ENCODE measurements at places on chromosomes 5 and 9.

GRCh38 chr5:160674901-160675300, 177.1 kb downstream of the ATP10B start:
- H3K27ac ChIP-seq: no peak overlapping the region
- H3K4me1 ChIP-seq: no peaks in the 10 kb centered on the region
- DNase-seq: no peak
- H3K27me3 ChIP-seq: peaks cover 4% of the 10 kb centered on the region

GRCh38 chr9:128192601-128193371, 1.4 kb upstream of the CIZ1 start:
- no peaks in the 10 kb centered on the region for H3K36me3 ChIP-seq
- peak overlapping the region; percentile 32 for H3K27ac ChIP-seq
- H3K4me1 ChIP-seq: peaks cover 30% of the 10 kb centered on the region
- peaks cover 8% of the 10 kb centered on the region for H3K27me3 ChIP-seq
- H3K4me3 ChIP-seq: peak overlapping the region; percentile 33
- DNase-seq: peak; percentile 39

GRCh38 chr5:139897982-139898381, 102.4 kb downstream of the PSD2 start:
- H3K36me3 ChIP-seq: no peaks in the 10 kb centered on the region
- DNase-seq: no peak
- H3K4me3 ChIP-seq: no peak overlapping the region
- H3K27me3 ChIP-seq: peaks cover 14% of the 10 kb centered on the region

DNA sequence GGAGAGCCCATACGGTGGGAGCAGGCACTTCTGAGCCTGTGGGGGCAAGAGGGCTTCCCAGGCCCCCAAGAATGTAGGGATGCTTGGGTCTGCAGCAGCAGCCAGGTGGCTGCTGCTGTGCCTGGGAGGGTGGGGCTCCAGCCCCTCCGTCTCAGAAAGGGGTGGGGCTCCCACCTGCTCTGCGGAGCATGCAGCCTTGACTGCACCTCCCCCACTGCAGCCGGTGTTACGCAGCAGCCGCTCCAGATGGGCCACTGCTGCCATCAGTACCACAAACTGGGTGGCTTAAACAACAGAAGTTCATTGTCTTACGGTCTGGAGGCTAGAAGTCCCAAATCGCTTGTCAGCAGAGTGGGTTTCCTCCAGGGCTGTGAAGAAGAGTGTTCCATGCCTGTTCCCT, 365.5 kb downstream of the TMEM38B start:
- no peak overlapping the region for H3K4me3 ChIP-seq
- no peak for DNase-seq
- H3K27ac ChIP-seq: no peak overlapping the region
- H3K4me1 ChIP-seq: no peaks in the 10 kb centered on the region
- no peaks in the 10 kb centered on the region for H3K27me3 ChIP-seq

DNA sequence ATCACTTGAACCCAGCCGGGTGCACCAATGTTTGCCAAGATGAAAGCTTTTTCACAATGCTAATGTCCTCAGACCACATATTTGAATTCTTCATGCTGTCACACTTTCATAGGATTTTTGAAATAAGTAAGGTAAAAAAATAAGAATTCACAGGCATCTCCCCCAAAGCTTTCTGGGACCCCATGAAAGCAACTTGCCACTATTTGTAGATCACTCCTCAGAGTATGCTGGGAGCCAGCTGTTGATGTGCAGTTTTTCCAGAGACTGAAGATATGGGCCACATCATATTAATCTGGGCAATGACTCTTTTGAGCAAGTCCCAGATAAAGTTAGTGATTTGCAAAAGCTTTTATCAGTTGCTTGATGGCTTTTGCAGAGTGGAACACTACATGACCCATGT, 507.9 kb downstream of the RASEF start:
- H3K27me3 ChIP-seq: no peaks in the 10 kb centered on the region
- no peaks in the 10 kb centered on the region for H3K36me3 ChIP-seq
- H3K4me3 ChIP-seq: no peak overlapping the region
- H3K4me1 ChIP-seq: no peaks in the 10 kb centered on the region

DNA sequence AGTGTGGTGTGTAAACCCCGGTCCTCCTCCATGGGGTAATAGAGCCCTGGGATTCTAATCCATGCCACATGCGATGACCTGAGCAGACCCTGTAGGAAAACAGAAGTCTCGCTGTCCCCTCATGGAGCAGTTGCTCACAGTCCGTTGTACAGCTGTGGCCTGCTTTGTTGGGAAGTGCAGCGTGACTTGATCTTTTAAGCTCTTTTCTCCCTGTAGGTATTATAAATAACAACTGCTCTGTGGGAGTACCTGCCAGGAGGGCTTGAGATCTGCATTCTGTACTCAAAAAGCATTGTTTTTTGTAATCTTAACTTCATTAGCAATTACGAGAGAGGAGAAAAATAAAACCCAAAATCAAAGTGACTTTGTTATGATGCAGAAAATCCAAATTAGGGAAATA, 17.3 kb downstream of the MEGF10 start:
- no peaks in the 10 kb centered on the region for H3K27me3 ChIP-seq
- no peak overlapping the region for H3K27ac ChIP-seq
- no peak overlapping the region for H3K4me3 ChIP-seq
- H3K4me1 ChIP-seq: no peaks in the 10 kb centered on the region

- peaks cover 37% of the 10 kb centered on the region for H3K27me3 ChIP-seq
- peak within 1 kb of the TSS; percentile 87 for H3K4me3 ChIP-seq
- H3K36me3 ChIP-seq: peaks cover 4% of the 10 kb centered on the region
- peaks cover 23% of the 10 kb centered on the region for H3K4me1 ChIP-seq
These were observed at the start of gene NFIB for GRCh38 chr9:14313951-14314423. Gene NFIB, minus strand, starts transcription at chr9:14314141. Its CDS starts 630 bp downstream, at chr9:14313511.

GRCh38 chr5:90528601-90529193, 687 bp downstream of the LYSMD3 start:
- DNase-seq: peak; percentile 59
- H3K27me3 ChIP-seq: peaks cover 14% of the 10 kb centered on the region
- H3K4me1 ChIP-seq: peaks cover 33% of the 10 kb centered on the region
- peak overlapping the region; percentile 97 for H3K27ac ChIP-seq

- no peak overlapping the region for H3K4me3 ChIP-seq
- no peak for DNase-seq
- H3K4me1 ChIP-seq: peaks cover 5% of the 10 kb centered on the region
These were observed 411.6 kb downstream of the BNC2 start for GRCh38 chr9:16458696-16459420.

DNA sequence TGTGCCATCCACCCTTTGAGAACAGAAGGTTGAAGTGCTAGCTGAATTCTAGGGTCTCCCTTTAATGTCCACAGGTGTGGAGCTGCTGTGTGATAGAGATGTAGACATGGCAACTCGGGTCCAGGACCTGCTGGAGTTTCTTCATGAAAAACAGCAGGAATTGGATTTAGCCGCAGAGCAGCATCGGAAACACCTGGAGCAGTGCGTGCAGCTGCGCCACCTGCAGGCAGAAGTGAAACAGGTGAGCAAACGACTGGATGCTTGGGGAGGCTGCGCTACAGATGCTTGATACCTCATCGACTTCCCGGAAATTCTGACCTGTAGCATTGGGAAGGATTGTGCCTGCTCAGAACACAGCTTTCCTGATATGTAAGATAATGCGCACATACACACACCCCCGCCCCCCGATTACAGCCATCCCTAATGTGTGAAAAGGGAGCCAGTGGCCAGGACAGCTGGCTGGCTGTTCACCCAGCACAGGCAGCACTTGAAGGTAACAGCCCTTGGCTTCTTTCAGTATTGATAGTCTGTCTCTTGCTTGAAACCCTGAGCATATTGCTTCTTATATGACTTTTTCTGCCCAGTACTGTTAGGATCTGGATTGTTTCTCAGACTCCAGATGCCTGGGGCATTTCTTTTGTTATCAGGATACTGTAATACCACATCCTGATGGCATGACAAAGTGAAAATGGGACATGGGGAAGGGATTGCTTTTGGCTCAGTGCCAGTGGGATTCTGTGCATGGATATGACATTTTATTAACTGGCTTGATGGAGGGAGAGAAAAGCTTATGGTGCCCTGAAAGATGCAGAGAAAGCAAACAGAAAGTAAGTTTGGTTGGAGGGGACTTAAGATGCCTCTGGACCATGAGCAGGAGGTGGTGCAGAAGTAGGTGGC, 216.8 kb upstream of the OTULINL start:
- no peak for DNase-seq
- H3K4me3 ChIP-seq: no peak overlapping the region
- peaks cover 68% of the 10 kb centered on the region for H3K4me1 ChIP-seq
- H3K27me3 ChIP-seq: peaks cover 4% of the 10 kb centered on the region

- H3K36me3 ChIP-seq: no peaks in the 10 kb centered on the region
- DNase-seq: no peak
- no peak overlapping the region for H3K4me3 ChIP-seq
- H3K4me1 ChIP-seq: no peaks in the 10 kb centered on the region
These were observed 211.6 kb downstream of the MAST4 start for GRCh38 chr5:66807743-66808142.

DNA sequence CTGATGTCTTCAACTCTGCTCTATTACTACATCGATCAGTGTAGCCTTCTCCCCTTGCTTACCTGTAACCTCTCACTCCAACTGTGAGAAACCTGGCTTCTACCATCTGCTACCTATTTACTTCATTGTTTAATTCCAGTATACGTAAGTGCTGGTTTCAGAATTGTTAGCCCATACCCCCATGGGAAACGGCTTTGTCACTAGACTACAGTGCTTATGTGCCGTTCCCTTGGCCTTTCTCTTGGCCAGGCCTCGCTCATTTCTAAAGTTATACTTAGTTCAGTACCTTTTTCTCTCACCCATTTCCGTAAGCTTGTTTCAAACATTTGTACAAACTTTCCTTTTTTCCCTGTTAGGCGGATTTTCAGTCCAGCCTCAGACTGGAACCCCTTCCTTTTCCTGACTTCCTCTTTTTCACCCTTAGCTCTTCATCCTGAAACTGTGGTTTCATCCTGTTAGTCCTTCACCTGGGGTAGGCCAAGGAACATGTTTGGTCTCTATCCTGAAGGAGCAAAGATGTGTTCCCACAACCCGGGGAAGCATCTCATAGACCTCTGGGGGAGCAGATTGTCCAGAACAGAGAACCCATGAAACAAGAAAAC, 21.7 kb downstream of the ALG2 start:
- no peak overlapping the region for H3K27ac ChIP-seq
- DNase-seq: no peak
- no peak overlapping the region for H3K4me3 ChIP-seq

GRCh38 chr5:38555354-38556087, 925 bp downstream of the LIFR start:
- DNase-seq: no peak
- no peak overlapping the region for H3K27ac ChIP-seq
- H3K4me1 ChIP-seq: peaks cover 19% of the 10 kb centered on the region
- H3K27me3 ChIP-seq: peaks cover 33% of the 10 kb centered on the region
- H3K4me3 ChIP-seq: peak overlapping the region; percentile 90
- H3K36me3 ChIP-seq: no peaks in the 10 kb centered on the region

DNA sequence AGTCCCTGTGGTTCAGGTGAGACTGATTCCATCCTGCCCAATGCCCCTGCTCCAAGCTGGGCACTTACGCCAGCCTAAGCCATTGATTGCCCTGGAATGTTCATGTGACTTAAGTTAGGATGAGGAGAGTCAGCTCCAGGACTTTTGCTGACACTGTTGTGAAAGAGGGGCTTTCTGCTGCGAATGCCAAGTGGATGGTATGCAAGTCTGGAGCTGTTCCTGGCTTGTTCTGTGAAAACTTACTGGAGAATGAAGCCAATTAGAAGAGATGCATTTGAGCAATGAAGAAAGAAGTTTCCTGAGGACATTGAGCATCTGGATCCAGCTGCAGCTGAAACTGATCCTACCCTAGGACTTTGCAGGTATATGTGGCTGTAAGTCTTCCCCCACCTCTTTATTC, 61.2 kb upstream of the ZFR start:
- no peak for DNase-seq
- H3K4me1 ChIP-seq: no peaks in the 10 kb centered on the region

DNA sequence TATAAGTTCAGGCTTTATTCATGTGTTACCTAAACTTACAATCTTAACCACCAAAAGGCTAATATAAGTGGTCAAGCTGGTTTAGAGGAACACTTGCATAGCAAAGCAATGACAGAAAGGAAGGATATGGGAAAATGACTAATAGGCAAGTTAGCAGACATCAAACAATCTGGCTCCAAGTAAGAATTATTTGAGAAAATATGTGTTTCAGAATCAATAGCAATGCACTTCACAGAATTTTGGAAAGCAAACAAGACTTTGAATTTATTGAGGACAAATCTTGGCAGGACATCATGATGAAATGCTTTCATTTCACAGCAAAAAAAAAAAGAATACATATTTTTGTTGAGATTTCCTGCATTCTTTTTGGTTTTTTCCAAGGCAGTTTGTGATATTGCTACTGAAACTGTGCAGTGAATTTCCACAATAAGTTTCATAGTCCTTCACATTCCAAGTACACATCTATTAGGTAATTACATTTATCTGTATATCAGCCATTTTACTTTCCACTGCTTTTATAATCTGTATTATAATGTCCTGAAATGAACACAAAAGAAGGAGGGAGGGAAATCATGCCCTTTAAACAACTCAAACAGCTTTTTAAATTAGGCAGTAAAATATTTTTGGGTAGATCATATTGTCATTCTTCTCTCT, 417.9 kb downstream of the NR2F1-AS1 start:
- DNase-seq: no peak
- no peak overlapping the region for H3K27ac ChIP-seq
- no peaks in the 10 kb centered on the region for H3K27me3 ChIP-seq
- H3K36me3 ChIP-seq: no peaks in the 10 kb centered on the region

DNA sequence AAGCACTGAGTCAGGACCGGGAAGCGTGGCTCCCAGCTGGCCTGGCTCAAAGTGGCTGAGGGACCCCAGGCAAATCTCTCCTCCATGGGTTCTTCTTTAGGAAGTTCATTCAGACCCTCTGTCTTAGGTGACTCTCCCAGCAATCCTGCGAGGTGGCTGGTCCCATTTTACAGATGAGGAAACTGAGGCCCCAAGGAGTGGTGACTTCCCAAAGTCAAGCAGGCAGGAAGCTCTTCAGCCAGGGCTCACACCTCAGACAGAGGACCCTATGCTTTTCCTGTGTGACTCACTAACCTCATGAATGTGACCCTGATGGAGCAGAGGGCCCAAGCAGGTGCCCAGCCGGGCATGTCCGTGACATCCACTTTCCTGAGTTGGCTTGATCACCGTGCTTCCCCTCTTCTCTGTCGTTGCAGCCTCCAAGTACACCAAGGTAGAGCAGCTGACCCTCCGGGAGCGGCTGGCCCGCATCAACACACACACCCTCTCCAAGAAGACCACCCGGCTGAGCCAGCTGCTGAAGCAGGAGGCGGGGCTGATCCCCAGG, 36.5 kb downstream of the ARHGEF37 start:
- H3K4me3 ChIP-seq: no peak overlapping the region
- no peak for DNase-seq
- no peaks in the 10 kb centered on the region for H3K27me3 ChIP-seq
- no peaks in the 10 kb centered on the region for H3K36me3 ChIP-seq

DNA sequence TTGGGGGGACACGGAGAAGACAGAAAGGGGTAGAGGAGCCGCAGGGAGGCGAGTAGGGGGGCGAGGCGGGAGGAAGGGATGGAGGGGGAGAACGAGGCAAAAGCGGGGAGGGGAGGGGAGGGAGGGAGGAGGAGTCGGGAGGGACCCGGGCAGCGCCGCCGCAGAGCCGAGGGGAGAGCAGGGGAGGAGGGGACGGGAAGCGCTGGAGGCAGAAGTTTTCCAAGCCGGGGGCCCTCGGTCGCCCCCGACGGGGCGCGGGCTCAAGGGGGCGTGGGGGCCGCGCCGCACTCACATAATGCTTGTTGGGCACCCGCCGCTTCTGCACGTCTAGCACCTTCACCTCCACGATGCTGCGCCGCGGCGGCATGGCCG, 353 bp downstream of the SH3PXD2B start:
- peaks cover 12% of the 10 kb centered on the region for H3K27me3 ChIP-seq
- DNase-seq: no peak
- peaks cover 10% of the 10 kb centered on the region for H3K4me1 ChIP-seq
- H3K27ac ChIP-seq: no peak overlapping the region

Data from immature natural killer cell (primary cell).